ENCODE measurements at places on chromosomes 3 and 15. TPM values are rescaled to one million over a fixed set of nuclear protein-coding genes. Genes with fewer than 3 reads are reported as not detected.
A peak's percentile ranks its signal among the peaks of the same experiment; 100 is the strongest.

Gene STAC
- 1.1 TPM for total RNA-seq

Gene ESYT3
- total RNA-seq = 0.89 TPM

Gene PLA2G4F
- total RNA-seq = 30.2 TPM

Gene UNC13C
- total RNA-seq = 0.05 TPM

Gene SCG5
- total RNA-seq = 4.1 TPM

Gene SPESP1
- total RNA-seq = 5.9 TPM

Gene LDHAL6B
- not detected for total RNA-seq

Gene CHRFAM7A
- 0.59 TPM for total RNA-seq

GRCh38 chr15:68055224-68055705 is 1.1 kb downstream of the PIAS1 start:
- peak; percentile 54 for DNase-seq
- H3K27ac ChIP-seq = peak overlapping the region; percentile 87
- H3K4me3 ChIP-seq = peak overlapping the region; percentile 69
- no peaks in the 10 kb centered on the region for H3K36me3 ChIP-seq
- no peaks in the 10 kb centered on the region for H3K27me3 ChIP-seq
- peaks cover 4% of the 10 kb centered on the region for H3K4me1 ChIP-seq

- H3K27me3 ChIP-seq = no peaks in the 10 kb centered on the region
- DNase-seq = no peak
- H3K27ac ChIP-seq = peak overlapping the region; percentile 80
- H3K4me3 ChIP-seq = peak overlapping the region; percentile 97
These were observed 756 bp upstream of the RMDN3 start for GRCh38 chr15:40755812-40756208.

DNA sequence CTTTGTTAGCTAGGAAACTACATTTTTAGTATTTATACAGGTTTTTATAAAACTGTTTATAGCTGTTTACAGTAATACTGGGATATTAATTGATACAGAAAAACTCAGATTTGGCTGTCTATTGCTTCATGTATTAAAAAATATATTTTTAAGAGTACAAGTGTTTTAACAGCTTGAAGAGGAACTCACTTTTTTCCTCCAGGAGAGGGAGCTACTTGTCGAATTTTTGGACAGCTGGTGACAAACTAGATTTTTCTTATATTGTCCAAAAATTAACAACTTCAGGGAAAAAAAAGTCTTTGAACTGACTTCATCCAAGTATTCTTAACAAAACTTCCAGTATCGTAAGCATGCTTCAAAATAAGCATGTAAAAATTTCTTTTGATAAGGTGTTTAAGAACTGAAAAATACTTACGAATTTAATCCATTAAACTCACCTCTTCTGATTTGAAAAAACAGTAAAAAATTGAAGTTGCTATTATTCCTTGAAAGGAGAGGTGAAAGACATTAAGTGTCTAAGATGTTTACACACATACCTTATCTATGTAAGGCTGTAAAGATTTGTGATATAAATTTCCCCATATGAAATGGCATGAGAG is 4.0 kb downstream of the DIPK2A start:
- H3K36me3 ChIP-seq = no peaks in the 10 kb centered on the region
- no peaks in the 10 kb centered on the region for H3K27me3 ChIP-seq
- DNase-seq = no peak

GRCh38 chr3:71360764-71361163 is 222.8 kb downstream of the FOXP1 start:
- H3K27ac ChIP-seq = no peak overlapping the region
- no peak overlapping the region for H3K4me3 ChIP-seq
- H3K27me3 ChIP-seq = no peaks in the 10 kb centered on the region
- H3K4me1 ChIP-seq = no peaks in the 10 kb centered on the region

- H3K27ac ChIP-seq = no peak overlapping the region
- no peaks in the 10 kb centered on the region for H3K27me3 ChIP-seq
- no peak overlapping the region for H3K4me3 ChIP-seq
These were observed 14.3 kb upstream of the DOCK3 start for GRCh38 chr3:50660386-50660785.

GRCh38 chr3:99803297-99803696 is 14.4 kb upstream of the CMSS1 start:
- no peaks in the 10 kb centered on the region for H3K27me3 ChIP-seq
- H3K36me3 ChIP-seq = no peaks in the 10 kb centered on the region
- no peak overlapping the region for H3K27ac ChIP-seq
- no peak for DNase-seq

DNA sequence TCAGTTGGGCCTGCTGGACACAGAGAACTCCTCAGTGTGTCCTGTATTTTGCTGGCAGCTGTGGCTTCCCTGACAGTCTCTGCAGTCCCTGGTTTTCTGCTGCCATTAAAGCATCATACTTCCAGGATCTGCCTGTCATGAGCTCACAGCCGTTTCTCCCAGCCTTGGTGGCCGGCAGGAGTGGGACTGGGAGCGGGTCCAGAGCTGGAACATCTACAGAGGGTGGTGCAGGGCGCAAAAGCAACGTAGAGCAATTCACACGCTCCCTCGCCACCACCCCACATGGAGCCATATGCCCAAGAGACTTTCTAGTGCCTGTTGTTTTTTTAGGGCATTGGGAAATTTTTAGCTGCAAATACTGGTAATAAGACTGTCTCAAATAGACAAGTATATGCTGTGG is 33.6 kb downstream of the ABTB1 start:
- no peak for DNase-seq
- no peak overlapping the region for H3K4me3 ChIP-seq
- H3K4me1 ChIP-seq = no peaks in the 10 kb centered on the region

DNA sequence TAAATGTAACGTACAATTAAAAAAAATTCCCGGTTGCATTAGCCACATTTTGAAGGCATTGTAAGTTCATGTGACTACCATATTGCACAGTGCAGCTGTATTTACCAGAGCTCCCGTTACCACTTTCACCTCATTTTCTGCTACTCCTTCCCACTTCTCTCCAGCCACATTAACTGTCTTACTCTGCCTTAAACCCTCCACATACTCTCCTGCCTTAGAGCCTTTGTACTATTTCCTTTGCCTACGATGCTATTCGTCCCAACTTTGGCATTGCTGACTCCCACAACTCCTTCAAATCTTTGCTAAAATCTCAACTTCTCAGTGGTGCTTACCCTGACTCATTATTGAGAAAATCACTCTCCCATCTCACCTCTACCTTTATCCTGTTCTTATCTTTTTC is 115.2 kb downstream of the CADM2 start:
- DNase-seq = no peak
- no peaks in the 10 kb centered on the region for H3K27me3 ChIP-seq
- no peaks in the 10 kb centered on the region for H3K36me3 ChIP-seq
- H3K4me1 ChIP-seq = no peaks in the 10 kb centered on the region

GRCh38 chr15:56980473-56980872 is 62.0 kb downstream of the TCF12 start:
- H3K4me1 ChIP-seq = no peaks in the 10 kb centered on the region
- no peaks in the 10 kb centered on the region for H3K36me3 ChIP-seq
- DNase-seq = no peak
- no peak overlapping the region for H3K27ac ChIP-seq
- H3K4me3 ChIP-seq = no peak overlapping the region

GRCh38 chr3:134392336-134392983 is 18.2 kb upstream of the AMOTL2 start:
- no peaks in the 10 kb centered on the region for H3K36me3 ChIP-seq
- no peak overlapping the region for H3K4me3 ChIP-seq
- DNase-seq = no peak
- H3K27me3 ChIP-seq = no peaks in the 10 kb centered on the region
- H3K4me1 ChIP-seq = no peaks in the 10 kb centered on the region

DNA sequence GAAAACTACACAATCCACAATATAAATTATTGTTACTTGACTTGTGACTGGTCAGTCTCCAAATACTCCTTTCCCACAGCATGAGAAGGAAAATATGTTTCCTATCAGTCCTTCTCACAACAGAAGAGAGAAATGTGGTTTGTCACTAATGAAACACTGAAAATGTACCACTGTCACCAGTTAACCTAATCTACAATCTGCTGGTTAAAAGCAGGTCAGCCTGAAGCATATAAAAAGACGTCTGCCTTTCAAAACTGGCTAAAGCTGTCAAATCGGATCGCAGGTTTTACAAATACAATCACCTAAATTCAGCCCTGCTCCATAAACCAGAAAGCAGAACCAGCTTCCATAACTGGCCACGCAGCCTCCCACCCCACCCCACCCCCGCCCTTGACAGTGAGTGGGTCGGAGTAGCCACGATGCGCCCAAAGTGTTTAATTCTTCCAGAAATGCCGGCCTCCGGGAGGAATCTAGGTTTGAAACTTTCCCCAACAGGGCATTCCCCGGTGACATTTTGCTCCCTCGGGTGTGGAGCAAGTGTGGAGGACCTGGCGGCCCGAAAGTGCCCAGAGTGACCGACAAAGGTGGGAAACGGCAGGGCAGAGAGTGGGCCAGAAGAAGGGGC is 682 bp downstream of the ETFA start:
- DNase-seq = peak; percentile 50
- H3K27ac ChIP-seq = peak overlapping the region; percentile 84
- H3K36me3 ChIP-seq = no peaks in the 10 kb centered on the region
- peaks cover 11% of the 10 kb centered on the region for H3K4me1 ChIP-seq

GRCh38 chr3:69747511-69748258 is 8.4 kb downstream of the MITF start:
- H3K27ac ChIP-seq = peak overlapping the region; percentile 54
- no peaks in the 10 kb centered on the region for H3K4me1 ChIP-seq
- no peak overlapping the region for H3K4me3 ChIP-seq

GRCh38 chr3:187641320-187642016 is 28.7 kb downstream of the SST start:
- H3K4me3 ChIP-seq = no peak overlapping the region
- no peak for DNase-seq
- no peaks in the 10 kb centered on the region for H3K4me1 ChIP-seq
- no peak overlapping the region for H3K27ac ChIP-seq
- H3K27me3 ChIP-seq = no peaks in the 10 kb centered on the region

GRCh38 chr3:119628390-119628789 is 30.7 kb downstream of the PLA1A start:
- H3K27ac ChIP-seq = no peak overlapping the region
- H3K4me1 ChIP-seq = no peaks in the 10 kb centered on the region
- no peak overlapping the region for H3K4me3 ChIP-seq
- H3K27me3 ChIP-seq = no peaks in the 10 kb centered on the region

DNA sequence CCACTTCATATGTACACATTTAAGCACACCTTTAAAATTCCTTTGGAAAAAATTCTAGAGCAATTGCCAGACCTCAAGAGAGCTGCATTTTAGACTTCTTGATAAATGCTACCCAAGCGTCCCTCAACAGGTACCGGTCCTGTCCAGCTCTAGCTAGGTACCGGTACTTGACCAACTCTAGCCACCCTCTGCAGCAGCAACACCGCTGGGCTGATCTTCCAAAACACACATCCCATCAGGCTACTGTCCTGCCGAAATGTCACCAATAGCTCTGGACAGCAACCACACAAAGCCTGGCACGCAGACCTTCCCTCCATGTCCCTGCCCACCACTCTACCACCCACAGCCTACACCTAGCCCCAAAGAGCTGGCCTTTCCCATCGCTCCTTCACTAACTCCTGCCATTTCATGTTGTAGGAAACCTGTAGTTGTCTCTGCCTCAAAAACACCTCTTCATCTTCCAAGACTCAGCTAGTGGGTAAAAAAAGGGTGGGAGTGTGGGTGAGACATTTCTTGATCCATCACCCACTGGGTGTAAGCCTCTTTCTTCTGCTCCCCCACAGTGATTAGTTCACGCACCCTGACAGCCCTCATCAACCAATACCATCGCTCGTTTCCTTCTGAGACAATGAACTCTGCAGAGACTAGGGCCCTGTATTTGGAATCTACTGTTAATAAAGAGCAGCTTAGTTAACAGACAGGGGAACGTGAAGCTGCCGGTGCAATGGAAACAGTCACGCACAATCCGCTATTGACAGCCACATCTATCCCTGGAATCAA is 6.8 kb downstream of the CHSY1 start:
- H3K27me3 ChIP-seq = no peaks in the 10 kb centered on the region
- H3K27ac ChIP-seq = no peak overlapping the region
- H3K4me1 ChIP-seq = peaks cover 10% of the 10 kb centered on the region
- DNase-seq = no peak

DNA sequence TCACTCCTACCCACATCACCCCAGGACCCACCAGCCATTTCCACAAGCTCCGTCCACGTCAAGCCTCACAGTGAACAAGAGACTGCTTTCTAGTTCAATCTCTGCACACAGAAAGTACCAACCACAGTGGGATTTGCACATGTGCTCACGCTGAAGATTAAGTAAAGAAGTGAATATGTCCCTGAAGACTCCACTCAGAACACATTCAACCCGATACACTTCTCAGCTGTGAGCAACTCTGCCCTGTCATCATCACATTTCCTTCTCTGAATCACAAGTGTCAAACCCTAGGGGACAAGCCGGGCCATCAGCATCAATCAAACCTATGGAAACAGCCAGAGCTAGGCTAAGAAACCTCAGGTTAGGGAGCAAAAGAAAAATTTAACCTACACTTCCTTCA is 1.9 kb downstream of the STIMATE start:
- no peaks in the 10 kb centered on the region for H3K36me3 ChIP-seq
- no peaks in the 10 kb centered on the region for H3K4me1 ChIP-seq
- no peak for DNase-seq

GRCh38 chr3:195366200-195366925 is 76.5 kb downstream of the ACAP2 start:
- no peak overlapping the region for H3K27ac ChIP-seq
- H3K4me1 ChIP-seq = no peaks in the 10 kb centered on the region
- no peak overlapping the region for H3K4me3 ChIP-seq
- H3K27me3 ChIP-seq = no peaks in the 10 kb centered on the region
